Stimulated activated CD4-positive, alpha-beta T cell treated with anti-CD3 and anti-CD28 coated beads, Interleukin-1b, Interleukin-23, amount 100 ng/mL, for 48 hours (primary cell): ENCODE measurements at places on chromosomes 2 and 18.

DNA sequence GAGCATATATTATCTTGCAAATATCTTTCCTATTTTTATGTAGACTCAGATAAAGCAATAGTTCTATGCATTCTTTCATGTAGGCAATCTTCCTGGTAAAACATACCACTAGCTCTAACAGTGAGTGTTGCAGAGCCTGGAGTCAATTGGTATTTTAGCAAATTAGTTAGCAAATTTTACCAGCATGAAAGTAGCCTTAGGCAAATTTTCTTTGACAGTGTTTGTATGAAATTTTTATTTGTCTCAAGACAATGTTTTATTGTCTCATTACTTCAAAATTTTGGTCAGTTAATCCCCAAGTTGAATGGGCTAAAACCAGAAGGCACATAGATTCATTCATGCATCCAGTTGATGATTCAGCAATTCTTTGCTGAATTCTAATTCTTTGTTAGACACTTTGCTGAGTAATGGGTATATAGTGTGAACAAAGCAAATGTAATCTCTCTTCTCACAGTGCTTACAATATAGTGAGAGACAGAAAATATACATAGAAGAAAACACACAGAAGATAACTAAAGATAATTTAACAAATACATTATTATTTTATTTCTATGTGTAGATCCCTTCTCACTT, 27.1 kb downstream of the SLC38A11 start:
- DNase-seq: no peak

- DNase-seq: no peak
These were observed 44.3 kb downstream of the MYCN start for GRCh38 chr2:15984368-15985255.

DNA sequence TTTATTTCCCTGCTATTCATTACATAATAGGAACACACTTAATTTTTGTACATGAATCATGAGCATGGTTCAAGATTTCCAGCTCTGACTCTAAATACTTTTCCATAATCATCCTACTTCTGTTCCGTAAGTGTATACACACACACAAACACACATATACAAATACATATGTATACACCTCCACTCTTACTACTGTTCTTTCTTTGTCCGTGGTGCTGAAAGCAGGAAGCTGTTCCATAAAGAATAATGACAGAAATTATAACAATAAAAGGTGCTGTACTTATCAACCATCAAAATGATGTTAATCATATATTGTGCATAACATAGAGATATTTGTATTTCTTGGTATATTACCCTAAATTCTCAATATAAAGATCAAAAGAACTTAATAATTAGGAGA, 776.9 kb downstream of the DPP10 start:
- no peak for DNase-seq

- no peak for DNase-seq
These were observed 6.2 kb downstream of the KCNIP3 start for GRCh38 chr2:95303191-95303919.

DNA sequence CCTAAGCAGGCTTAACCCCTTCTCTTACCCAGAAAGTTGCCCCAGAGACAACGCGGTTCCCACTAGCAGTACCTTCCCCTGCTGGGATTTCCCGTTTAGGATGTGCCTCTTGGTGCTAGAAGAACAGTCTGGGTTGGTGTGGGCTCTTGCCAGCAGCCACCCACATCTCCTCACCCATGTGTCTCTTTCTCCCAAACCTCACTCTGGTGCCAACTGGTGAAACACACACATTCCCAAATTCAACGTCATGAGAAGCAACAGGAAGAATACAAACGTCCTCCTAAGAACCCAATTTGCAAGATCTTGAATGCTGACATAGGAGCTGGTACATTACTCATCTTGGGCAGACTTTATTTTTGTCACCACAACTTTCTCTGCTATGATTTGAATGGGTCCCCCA, 36.2 kb downstream of the DIPK1C start:
- DNase-seq: no peak

DNA sequence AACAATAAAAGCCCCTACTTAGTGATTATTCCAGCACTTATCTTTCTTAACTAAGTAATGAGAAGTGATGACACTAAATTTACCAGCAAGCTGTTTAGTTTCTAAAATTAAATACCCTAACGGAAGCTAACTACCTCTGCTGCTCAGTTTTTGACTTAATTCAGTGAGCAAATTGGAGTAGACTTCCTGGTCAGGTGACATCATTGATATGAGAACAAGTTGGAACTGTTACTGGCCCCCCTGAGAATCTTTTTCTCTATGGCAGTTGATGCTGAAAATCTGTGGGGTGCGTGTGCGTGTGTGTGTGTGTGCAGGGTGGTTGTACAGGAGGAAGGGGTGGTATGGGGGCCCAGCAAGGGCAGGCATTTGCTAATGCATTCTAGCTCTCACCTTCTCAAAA, 35.5 kb upstream of the BMP10 start:
- no peak for DNase-seq

DNA sequence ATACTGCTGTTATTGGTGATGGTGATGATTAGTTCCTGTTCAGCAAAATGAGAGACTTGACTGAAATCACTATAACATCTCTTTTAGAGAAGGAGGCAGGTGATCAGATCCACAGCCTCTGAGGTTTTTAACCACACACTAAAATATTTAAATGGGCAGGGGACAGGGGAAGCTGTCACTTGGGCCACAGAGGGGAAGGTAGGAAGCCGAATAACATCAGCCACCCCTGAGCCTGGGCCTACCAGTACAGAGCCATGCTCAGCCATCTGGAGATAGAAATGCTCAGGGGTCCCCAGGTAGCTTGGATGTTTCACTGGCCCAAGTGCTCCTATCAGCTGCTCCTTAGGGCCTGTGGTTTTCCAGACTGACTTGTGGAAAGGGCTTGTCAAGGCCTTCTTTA, 122.3 kb downstream of the MRO start:
- no peak for DNase-seq

DNA sequence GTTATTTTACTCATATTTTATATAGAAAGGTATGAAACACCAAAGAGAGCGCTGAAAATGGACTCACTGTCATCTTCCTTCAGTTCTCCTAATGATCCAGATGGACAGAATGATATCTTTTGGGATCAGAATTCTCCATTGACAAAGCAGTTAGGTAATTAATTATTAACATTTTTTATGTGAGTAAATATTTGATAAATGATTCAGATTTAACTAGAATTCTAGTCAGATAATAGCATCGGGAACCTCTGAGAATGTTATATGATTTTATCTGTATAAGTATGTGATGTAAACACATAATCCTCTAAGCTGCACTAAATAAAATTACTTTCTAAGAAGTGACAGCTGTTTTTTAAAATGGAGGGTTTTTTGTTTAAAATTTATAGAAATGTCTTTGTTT, 2.0 kb downstream of the ETAA1 start:
- no peak for DNase-seq

DNA sequence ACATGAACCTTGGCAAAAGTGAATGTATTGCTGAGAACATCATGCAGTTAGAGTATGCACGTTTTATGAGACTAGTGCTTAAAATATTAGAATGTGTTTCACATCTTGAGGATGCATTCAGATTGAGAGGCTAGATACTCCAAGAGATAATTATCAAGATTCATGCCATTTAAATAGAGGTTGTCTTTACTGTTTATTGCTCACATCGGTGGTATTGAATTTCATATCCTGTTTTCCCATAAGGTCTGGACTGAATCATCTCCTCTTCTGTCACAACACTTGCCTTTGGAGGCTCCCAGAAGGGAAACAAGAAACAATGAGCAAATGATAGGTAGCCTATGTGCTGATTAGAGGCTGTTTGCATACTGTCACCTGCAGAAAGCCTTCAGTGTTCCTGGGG, 83.8 kb downstream of the CLHC1 start:
- DNase-seq: no peak

DNA sequence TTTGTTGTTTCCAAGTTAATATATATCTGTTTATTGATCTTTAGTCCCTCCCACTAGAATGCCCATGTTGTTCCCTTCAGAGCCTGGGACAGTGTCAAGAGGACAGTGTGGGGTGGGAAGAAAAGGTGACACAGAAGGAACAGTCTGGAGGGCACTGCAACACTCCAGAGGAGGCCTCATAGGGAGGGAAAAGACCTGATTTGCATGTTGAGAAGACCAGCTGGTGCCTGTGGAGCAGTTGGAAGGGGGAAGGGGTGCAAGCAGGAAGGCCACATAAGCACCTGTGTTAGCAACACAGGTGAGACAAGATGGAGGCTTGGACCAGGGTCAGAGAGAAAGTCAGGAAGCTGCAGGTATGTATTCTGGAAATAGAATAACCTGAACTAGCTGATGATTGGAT, 48.1 kb upstream of the FHOD3 start:
- no peak for DNase-seq

DNA sequence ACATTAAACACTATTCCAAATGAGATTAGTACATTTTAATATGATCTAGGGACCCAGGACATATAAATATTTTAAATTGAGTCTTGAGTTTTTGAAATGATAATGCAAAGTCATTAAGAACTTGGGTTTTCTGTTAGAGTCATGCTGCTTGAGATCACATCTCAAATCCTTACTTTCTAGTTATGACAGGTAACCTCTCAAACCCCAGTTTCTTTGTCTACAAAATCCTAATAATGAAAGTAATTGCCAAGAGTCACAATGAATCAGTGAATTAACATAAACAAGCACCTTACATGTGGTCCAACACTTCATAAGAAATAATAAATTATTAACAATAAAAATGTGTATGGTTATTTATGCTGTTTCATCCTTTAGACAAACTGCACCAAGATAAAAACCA, 607.6 kb downstream of the LRP1B start:
- no peak for DNase-seq
